Stimulated activated CD4-positive, alpha-beta T cell treated with anti-CD3 and anti-CD28 coated beads, TNF-alpha, amount 100 ng/mL, for 1 hour (primary cell): ENCODE measurements at places on chromosomes 7 and 10.

DNA sequence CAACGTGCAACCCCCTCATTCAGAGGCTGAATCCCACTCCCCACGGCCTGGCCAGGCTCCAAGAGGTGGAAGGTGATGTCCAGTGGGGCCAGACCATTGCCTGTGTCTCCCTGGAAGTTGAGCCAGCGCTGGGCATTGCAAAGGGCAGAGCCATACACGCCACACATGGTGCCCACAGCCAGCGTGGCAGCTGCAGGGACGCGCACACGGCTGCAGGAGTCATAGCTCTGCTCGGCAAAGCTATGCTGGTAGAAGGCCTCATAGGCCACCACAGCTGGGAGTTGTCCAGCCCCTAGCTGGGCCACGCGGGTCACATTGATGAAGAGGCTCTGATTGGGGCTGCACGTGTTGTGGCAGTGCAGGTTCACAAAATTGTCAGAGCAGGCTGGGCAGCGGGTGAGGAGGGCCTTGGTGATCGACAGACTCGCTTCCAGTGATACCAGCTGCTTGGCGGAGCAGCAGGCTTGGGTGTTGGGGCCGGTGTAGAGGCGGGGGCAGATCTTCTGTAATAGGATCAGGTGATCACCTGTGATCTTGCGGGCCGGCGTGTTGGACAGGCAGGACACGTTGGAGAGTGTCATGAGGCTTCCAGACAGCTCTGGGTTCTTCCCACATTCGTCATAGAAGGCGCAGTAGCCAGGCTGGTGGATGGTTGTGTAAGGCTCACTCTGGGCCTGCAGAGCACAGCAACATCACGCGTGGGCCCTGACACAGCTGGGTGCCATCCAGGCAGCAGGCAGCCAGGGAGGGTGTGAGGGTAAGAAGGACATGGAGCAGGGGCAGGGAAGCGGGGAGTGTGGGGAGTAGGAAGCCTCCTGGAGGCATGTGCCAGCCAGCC, 1.2 kb downstream of the NPC1L1 start:
- DNase-seq = no peak

- DNase-seq = no peak
Measured at GRCh38 chr10:49131507-49132361, 2.1 kb downstream of the FAM170B start.

DNA sequence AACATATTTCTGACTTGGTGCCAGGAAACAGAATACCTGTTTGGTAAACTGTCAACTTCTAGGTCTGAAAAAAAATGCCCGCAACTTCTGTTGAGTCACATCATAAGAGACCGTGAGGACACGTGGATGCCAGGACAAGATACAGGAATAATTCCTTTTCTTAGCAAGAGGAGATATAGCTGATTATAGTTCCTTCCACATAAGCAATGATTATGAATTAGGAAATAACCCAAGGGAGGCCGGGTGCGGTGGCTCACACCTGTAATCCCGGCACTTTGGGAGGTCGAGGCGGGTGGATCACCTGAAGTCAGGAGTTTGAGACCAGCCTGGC, 75.2 kb downstream of the CDC123 start:
- no peak for DNase-seq

DNA sequence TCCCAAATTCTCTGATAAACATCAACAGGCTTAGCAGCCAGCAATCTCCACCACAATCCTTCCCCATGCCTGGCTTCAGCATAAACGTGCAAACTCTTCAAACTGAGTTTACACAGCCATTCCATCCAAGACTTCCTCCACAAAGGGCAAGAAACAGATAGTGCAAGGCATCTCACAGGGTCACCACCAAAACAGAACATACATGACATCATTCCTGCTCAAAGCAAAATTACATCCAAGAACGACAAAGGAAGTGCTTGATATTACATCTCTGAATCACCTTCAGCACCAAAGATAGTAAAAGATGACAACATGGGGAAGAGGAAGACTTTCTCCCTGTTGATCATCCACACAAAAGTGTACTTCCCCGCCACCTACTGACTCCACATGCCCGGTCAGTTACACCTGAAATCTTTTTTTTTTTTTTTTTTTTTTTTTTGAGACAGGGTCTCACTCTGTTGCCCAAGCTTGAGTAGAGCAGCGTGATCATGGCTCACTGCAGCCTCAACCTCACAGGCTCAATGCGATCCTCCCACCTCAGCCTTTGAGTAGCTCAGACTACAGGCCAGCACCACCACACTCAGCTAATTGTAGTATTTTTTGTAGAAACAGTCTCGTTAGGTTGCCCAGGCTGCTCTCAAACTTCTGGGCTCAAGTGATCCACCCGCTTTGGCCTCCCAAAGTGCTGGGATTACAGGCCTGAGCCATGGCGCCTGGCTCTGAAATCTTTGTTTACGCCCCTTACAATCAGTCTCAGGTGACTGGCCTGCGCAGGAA, 127.5 kb downstream of the PARD3 start:
- DNase-seq = no peak

GRCh38 chr7:104650991-104651640, 322.7 kb downstream of the LHFPL3 start:
- DNase-seq = no peak

DNA sequence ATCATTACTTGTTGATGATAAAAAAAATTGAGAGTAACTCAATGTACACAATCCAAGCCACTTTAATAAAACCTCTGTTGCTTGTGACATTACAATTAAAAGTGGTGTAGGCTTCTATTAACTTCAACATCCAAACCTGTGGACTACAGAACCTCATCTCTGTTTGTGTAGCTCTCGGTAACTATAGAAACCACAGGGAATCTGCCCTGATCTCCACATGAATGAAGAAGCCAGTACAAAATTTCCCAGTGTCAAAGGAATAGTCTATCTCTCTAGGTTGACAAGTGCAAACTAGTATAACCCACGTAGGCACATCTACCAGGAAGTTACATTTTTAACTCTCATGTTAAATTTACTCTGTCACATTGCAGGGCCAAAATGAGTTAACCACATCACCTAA, 204.3 kb downstream of the CHCHD3 start:
- DNase-seq = no peak

DNA sequence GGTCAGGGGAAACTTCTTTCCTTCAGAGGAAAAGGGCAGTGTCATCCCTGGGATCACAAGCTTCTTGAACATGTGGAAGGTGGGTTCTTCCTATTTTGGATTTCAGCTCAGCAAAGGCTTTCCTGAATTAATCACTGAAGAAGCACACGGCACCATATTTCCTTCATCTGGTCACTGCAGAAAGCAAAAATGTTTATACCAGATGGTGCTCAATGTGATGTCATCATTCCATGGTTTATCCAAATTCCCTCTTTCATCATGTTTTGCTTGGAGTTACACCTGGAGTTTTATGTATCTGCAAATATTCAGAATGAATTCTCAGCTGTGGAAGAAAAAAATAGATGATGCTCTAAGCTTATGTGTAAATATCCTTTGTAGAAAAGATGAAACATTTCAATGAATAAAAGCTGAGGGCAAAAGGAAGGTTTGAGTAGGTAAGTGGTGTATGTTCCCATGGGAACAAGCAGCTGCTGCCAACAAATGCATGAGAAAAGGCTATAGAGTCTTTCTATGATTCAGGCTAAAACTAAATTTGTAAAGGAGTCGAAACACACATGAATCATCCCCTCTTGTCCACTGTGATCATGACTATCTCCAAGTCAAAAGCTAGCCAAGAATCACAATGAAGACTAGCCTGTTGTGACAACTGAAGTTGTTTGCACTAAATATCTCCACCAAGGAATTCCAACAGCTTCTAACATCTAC, 26.9 kb upstream of the BPGM start:
- DNase-seq = no peak

- no peak for DNase-seq
Measured at GRCh38 chr7:132134814-132135445, 441.3 kb downstream of the PLXNA4 start.

- no peak for DNase-seq
Measured at GRCh38 chr10:24762161-24762924, 38.7 kb upstream of the ARHGAP21 start.

- DNase-seq = no peak
Measured at GRCh38 chr7:96734343-96734742, 24.7 kb upstream of the SEM1 start.

GRCh38 chr7:132800522-132800921, 224.3 kb upstream of the PLXNA4 start:
- no peak for DNase-seq

GRCh38 chr10:12656518-12657142, 307.3 kb downstream of the CAMK1D start:
- no peak for DNase-seq

GRCh38 chr10:96238646-96239623, 32.4 kb downstream of the BLNK start:
- no peak for DNase-seq

DNA sequence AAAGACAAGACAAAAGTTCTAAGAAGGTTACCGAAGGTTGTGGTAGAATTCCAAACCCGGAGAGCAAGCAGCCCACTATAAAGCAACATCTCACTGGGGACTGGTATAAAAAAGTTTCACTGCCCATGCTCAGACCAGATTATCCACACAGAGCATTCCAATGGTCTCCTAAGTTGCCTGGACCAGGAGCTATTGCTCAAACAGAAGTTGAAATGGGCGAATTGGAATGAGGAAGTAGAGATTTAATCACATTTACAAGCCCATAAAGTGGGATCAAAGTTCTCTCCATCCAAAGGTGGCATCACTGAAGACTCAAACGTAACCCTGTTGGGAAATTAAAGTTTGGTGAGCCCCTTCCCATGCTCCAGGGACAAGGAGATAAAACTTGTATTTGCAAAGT, 19.8 kb downstream of the OR2F1 start:
- no peak for DNase-seq

DNA sequence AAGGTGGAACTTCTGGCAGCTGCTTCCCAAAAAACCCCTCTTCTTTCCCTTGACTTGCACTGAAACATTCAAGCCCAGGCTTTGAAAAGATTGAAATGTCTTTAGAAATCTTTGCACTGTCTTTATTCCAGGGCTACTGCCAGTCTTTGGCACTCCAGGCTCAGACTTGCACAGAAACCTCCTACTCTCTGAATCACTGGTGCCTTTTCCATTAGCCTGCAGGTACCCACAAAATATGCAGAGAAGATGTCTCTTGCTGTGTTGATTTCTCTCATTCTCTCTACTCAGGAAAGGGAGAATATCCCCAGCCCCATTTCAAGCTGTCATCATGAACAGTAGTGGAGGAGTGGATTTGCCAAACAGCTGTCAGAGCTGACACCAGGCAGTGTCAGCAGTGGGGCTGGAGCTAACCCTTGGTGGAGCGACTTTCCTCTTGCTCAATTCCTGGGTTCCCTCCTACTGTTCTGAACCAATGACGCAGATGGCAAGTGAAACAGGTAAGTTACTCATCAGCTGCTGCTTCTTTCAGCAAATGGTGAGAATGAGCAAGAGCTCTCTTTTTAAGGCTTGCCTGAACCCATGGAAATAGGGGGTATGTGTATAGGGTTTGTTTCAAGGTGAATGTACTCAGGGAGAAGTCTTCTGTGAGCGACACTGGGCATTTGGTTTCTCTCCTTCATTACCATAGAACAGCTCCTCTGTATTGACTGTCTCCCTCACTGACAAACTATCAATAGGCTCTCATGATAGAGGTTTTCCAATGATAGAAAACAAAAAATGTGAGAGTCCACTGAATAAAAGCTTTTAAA, 362.4 kb downstream of the ADRA2A start:
- DNase-seq = no peak

- no peak for DNase-seq
Measured at GRCh38 chr10:114718374-114718773, 60.3 kb upstream of the ABLIM1 start.

GRCh38 chr7:106537119-106537518, 123.8 kb downstream of the CCDC71L start:
- DNase-seq = no peak

- DNase-seq = no peak
Measured at GRCh38 chr7:93231259-93231658, 907 bp upstream of the VPS50 start.

DNA sequence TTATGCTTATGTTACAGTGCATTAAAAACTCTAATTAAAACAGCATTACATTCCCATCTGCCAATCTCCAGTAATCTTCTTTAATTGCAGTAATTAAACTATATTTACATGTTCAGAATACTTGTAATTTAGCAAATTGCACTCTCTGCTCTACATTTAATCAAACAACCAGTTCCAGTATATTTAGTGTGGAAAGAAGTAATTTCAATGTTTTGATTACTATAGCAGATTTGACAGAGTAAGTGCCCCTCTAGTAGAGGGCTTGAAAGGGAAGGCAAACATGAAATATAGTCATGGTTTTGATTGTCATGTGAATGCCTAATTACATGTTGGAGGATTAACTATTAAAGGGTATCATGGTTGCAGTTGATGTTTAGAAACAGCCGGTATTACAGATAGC, 739.7 kb downstream of the AUTS2 start:
- DNase-seq = no peak

DNA sequence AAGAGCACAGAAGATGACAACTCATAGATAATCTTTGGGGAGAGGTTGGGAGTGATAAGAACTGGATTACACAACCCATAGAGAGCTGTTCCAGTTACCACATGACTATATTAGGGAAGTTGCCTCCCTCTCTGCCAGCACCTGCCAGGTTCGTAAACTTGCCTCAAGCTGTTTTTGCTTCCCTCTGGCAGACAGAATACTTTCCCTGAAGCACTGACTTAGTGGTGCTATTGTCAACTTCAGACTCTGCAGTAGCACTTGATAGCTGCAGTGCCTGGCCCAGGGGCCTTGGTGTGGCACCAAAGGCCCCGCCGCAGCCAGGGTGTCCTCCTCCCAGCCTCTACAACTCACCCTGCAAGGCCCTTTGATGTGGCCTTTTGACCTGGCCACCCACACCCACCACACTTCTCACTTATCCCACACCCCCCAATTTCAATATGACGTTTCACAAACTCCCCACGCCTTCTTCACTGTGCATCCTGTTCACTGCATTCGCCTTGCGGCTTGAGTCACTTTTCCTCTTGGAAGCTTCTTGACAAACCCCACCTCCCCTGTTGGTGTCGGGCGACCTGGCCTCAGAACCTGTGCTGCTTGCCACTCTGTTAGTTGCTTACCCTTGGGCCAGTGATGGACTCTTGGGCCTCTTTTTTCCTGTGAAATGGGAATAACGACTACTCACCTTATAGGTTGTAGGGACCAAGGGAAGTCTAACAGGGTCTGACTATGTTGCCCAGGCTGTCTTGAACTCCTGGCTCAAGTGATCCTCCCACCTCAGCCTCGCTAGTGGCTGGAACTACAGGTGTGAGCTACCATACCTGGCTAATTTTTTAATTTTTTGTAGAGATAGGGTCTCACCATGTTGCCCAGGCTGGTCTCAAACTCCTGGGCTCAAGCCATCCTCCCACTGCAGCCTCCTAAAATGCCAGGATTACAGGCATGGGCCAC, 50.2 kb upstream of the PODXL start:
- DNase-seq = no peak
